ENCODE measurements at places on chromosomes 3 and 15.

DNA sequence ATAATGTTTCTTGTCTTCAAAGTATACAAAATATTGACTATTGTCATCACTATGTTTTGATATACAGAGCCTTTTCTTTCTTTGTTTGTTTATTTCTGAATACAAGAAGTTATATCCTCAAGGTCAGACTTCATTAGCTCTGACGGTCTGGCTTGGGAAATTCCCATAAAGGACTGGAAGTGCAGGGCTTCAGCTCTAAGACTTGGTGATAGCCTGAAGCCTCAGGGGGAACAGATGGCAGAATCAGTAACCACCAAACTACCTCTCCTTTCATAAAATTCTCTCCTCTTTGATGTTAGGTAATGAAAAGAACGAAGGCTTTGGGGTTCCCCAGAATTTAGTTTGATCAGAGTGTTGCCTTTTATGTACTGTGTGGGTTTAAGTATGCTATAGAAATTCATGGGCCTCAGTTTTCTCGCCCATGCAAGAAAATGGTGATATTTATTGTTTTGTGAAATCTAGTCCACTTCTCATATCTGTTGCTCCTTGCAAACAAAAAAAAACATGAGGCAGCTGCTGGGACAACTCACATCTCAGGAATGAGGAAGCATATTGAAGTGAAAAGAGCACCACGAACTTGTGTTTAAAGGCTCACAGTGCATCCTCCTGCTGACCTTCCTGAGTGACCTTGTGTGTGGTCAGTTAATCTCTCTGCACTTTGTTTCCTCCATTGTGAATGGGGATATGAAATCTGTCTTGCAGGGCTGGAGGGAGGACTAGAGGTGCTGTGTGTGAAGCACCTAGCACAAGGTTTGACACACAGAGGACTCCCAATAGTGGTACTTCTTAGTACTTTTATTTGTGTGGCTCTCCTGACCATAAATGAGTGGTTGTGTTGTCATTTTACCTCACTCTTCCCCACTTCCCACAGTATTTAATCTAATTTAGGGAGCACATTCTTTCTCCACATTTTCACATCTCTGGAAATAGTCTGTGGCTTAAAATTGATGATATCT, 569.8 kb upstream of the IL12A start:
- DNase-seq = no peak

DNA sequence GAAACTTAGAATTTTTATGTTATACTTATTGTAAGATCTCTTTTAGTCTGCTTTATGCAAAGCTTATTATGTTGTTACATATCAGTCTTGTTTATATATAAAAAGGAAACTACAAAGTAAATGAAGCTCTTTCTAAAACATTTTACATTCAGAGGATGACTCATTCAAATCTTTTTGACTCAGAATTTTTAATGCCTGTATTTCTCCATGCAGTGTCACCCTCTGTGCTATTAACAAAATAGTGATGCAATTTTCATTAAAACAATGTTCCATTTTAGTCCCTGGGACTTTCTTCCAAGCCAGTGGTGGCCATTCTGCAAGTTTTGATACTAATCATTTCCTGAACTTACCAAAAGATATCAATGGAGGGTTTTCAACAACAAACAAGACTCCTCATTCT, 216.1 kb downstream of the NAALADL2 start:
- DNase-seq = no peak

GRCh38 chr3:178320456-178321351, 215.5 kb upstream of the KCNMB2 start:
- DNase-seq = no peak

GRCh38 chr3:56974247-56974930, 86.1 kb upstream of the SPATA12 start:
- no peak for DNase-seq

GRCh38 chr3:158489181-158489580, 81.8 kb upstream of the MLF1 start:
- DNase-seq = no peak

GRCh38 chr3:135444058-135444457, 521.5 kb upstream of the PPP2R3A start:
- no peak for DNase-seq

GRCh38 chr3:98984024-98984423, 82.5 kb upstream of the DCBLD2 start:
- DNase-seq = no peak

GRCh38 chr15:61132211-61132610, 96.9 kb downstream of the RORA start:
- DNase-seq = no peak

DNA sequence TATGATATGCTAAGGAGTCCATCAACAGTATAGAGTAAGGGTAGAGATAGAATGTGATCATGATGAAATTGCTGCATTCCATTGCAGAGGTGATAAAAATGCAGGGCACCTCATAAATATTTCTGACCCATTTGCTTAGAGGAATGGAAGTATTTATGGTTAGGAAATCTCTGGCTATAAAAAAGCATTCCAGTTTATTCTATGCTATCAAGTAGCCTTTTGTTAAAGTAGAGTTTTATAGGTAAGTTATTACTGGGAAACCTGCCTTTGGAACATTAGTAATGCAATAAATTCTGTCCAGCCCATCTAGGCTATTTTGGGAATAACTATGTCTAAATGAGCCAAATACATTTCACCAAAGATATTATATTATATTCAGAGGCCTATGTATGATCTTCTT, 19.8 kb upstream of the STRIT1 start:
- DNase-seq = no peak

- no peak for DNase-seq
Observed at GRCh38 chr3:176941689-176942088, 255.6 kb downstream of the TBL1XR1 start.

DNA sequence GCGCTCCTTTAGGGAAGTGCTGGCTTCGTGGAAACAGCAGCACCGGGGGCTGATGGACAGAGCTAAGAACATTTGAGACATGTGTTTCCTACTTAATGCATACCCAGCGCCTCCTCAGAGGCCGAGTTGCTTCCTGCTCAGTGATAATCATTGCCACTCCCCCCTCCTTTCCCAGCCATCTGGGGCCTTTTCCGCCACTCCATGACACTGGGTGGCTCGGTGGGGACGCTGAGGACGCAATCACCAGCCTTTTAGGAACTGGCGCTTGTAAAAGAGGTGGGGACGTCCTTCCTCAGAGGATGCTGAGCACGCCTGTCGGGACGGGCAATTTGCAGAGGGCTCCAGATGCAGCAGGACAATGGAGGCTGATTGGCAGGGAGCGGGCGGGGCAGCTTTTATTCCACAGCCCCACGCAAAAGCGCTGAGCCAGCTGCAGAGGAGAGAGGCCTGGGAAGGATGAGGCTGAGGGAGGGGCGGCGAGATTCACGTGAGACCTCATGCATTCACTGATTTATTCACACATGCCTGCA, 22.2 kb upstream of the IQSEC1 start:
- DNase-seq = no peak

DNA sequence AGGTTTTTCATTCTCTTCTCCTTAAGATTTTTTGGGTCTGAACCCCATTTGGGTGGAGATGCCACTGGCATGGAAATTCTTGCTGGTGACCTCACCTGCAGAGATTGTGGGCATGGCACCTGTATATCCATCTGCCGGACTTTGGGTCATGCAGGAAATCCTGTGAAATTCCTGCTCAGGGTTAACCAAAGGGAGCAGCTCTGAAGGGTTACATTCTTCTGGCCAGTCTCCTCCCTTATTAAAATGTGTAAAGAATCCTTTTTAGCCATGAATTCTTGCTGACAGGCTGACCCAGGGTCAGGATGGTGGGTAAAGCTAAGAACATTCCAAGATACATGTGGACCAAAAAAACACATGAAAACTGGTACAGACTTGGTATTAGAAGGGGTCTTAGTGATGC, 27.4 kb downstream of the ARHGEF26 start:
- DNase-seq = no peak

- DNase-seq = no peak
Observed at GRCh38 chr3:197212290-197212689, 86.1 kb downstream of the DLG1 start.

- no peak for DNase-seq
Observed at GRCh38 chr3:5122741-5123706, 932 bp downstream of the ARL8B start.

- DNase-seq = no peak
Observed at GRCh38 chr3:127031845-127032244, 48.9 kb downstream of the PLXNA1 start.

- DNase-seq = no peak
Observed at GRCh38 chr3:14505001-14505802, 34.9 kb downstream of the GRIP2 start.

DNA sequence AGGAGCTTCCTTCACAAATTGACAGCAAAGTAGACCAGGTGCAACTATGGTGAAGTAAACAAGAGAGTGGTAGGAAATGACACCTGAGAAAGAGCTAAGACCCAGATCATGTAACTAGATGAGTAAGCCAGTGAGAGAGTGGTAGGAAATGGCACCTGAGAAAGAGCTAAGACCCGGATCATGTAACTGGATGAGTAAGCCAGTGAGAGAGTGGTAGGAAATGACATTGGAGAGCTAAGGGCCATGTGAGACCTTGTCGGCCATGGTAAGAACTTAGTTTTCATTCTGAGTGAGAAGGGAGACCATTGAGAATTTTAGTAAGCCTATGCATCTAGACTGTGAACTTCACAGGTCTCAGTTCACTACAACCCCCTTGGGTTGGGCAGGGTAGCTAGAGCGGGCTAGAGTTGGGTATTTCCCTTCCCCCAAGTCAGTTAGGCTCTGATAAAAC, 5.4 kb upstream of the SENP7 start:
- no peak for DNase-seq

- DNase-seq = no peak
Observed at GRCh38 chr3:14340960-14341708, 61.3 kb upstream of the SLC6A6 start.

DNA sequence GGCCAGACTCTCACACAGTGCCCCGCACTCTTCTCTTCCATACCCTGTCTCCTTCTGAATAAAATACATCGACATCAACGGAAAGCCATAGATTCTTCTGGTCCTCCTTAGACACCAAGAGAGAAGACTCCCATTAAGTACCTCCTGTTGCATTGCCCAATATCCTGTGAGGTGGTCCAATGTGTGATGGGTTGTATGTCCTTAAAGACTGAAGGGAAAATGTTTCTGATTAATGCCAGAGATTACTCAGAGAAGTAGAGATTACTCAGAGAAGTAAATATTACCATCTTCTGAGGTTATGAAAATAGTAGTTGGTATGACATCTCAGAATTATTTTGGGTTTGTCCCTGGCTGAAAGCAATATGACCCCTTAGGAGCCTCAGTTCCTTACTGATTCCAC, 60.8 kb upstream of the GALNT15 start:
- DNase-seq = no peak

DNA sequence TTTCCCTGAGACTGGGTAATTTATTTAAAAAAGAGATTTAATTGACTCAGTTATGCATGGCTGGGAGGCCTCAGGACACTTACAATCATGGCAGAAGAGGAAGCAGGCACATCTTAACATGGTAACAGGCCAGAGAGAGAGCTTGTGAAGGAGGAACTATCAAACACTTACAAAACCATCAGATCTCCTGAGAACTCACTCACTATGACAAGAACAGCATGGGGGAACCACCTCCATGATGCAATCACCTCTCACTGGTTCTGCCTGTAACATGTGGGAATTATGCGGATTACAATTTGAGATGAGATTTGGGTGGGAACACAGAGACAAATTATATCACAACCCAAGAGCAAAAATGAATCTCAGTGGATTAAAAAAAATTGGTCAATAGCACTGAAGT, 416.0 kb upstream of the TMCO5A start:
- no peak for DNase-seq

GRCh38 chr3:161295325-161295724, 74.2 kb downstream of the NMD3 start:
- no peak for DNase-seq

DNA sequence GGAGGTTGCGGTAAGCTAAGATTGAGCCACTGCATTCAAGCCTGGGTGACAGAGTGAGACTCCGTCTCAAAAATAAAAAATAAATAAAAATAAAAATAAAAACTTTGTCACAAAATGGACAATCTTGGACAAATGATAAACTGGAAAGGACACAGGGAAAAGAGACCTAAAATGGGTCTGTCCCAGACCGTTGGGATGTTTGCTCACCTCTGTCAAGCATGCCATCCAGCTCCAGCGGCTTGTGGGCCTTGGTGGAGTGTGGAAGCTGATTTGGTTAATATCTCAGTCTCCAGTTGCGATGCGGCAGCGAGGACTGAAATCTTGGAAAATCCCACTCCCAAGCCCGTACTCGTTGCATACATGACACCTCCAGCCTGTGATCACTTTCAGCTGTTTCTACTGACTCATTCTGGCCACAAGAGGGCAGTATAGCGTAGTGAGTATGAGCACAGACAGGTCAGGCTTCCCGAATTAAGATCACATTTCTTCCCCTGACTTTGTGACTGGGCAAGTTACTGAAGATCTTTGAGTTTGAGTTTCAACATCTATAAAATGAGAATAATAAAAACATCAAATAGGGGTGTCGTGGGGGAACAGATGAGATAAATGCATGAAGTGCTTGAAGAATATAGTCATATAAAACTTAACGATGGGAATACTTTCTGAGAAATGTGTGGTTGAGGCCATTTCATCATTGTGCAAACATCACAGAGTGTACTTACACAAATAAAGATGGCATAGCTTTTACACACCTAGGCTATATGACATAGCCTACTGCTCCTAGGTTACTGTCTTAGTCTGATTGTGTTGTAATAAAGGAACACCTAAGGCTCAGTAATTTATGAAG, 19.6 kb upstream of the MOBP start:
- no peak for DNase-seq

DNA sequence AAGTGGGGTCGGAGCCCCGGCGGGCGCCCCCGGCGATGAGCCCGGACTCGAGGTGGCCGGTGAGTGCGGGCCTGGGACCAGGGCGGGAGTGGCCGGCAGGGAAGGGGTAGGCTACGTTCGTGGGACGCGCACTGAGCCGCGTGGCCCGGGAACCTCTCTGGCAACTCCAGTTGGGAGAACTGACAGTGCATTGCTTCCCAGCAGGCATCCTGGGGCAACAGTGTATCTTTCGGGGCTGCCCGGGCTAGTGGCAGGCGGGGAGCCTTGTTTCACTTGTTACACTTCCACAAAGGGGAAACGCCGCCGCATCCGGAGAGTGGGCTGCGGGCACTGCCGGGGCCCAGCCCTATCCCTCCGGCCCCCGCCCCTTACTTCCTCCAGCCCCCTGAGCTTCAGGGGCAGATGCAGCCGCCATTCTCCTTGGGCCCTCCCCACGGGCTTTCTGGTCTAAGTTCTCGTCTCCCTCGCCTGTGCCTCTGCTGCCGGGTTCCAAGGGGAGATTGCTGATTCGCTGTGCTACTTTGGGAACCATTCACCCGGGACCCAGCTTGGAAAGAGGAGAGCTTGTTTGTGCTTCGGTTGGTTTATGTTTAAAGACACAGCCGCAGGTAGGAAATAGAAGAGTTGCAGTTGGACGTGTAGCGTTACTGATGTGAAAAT, 675 bp downstream of the BRPF1 start:
- no peak for DNase-seq

- DNase-seq = no peak
Observed at GRCh38 chr3:60220768-60221167, 1030.5 kb downstream of the FHIT start.

- no peak for DNase-seq
Observed at GRCh38 chr3:175512700-175513099, 653.6 kb downstream of the NAALADL2 start.
